ENCODE measurements at places on chromosomes 12 and 14. TPM values are rescaled to one million over a fixed set of nuclear protein-coding genes. Genes with fewer than 3 reads are reported as not detected.

DNA sequence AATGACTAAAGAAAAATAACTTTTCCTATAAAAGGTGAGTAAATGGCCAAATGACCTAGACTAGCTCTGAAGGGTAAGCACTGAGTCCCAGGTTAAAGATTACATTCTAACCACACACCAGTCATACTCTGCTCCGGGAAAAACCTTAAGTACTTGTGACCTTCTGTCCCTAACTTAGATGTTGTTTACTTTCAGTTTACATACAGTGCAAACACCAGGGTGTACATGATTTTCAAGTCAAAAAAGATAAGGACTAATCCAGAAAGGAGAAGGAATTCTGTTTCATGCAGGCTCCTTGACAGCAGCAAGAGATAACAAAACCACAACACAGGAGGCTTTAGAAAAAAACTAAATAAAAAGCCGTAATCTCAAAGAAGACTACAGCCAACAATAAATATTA is 174.2 kb downstream of the PPM1H start:
- no peak for DNase-seq

The COQ10A gene
- total RNA-seq, result 12.8 TPM

GRCh38 chr14:77241955-77242354 is 29.1 kb downstream of the NGB start:
- DNase-seq, result no peak

GRCh38 chr14:67815573-67816225 is 691 bp downstream of the ZFYVE26 start:
- no peak for DNase-seq

DNA sequence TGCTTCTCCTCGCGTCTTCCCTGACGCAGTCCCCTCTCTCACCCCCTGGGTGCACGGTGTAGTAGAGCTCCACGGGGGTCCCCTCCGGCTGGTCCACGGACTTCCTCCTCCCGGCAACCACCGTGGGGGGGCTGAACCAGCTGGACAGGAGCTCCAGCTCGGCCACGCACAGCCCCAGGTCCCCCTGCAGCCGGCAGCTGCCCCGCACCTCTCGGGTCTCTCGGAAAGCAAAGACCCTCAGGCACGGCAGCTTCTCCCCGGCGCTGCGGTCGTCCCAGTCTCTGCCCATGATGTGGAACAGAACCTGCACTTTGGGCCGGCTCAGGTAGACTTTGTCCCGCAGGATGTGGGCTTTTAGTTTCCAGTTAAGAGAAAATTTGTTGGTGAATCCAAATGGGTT is 203.8 kb downstream of the TMEM132D start:
- no peak for DNase-seq

The CMA1 gene
- 2.4 TPM for total RNA-seq

The PPP1CC gene
- total RNA-seq, result 97.8 TPM

DNA sequence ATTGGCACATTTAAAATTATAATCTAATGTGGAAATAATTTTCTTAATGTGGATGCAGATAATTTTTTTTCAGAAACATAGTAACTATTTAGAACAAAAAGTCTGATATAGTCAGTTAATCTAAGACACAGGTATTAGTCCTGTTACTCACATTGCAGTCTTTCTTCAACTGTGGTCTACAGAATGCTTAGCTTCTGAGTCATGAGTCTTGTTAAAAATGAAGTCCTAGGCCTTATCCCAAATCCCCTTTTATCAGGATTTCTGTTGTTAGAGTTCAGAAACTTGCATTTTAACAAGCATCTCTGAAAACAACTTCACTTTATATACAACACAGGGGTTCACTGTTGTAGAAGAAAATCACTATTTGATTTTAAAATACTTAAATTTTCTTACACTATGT is 112.2 kb downstream of the SLC16A7 start:
- DNase-seq, result no peak

The PIWIL1 gene
- not detected for total RNA-seq

DNA sequence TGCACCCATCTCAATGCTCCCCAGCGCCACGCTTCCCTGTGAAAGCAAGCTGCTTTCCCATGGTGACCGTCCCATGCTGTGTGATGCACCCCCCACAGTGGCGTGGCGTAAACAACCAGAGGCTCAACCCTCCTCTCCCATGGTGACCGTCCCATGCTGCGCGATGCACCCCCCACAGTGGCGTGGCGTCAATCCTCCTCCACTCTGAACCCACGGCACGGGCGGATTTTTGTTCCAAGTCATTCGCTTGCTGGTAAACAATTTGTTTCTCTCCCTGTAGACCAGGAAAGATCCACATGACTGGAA is 8.9 kb downstream of the STX2 start:
- no peak for DNase-seq

- no peak for DNase-seq
These were observed 523 bp downstream of the GTF2H3 start for GRCh38 chr12:123634142-123634561.

DNA sequence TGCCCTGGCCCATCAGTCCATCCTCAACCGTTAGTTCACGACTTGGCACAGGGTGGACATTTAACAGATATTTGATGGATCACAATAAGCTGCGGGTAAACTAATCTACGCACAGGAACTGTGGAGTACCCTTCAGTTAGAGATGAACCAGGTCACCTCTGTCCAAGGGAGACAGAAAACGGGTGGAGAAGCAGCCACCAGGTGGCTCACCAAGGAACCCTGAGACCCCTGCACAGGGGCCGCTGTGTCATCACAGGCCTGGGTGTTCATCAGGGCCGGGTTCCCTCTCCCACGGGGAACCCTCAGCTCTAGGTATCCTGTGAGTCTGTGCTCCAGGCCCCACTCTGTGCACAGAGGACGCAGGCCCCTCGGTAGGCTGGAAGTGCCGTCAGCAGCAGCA is 122.2 kb downstream of the PIWIL1 start:
- DNase-seq, result no peak

The TEDC1 gene
- 10.6 TPM for total RNA-seq

GRCh38 chr12:107179871-107180270 is 86.5 kb upstream of the CRY1 start:
- DNase-seq, result no peak

DNA sequence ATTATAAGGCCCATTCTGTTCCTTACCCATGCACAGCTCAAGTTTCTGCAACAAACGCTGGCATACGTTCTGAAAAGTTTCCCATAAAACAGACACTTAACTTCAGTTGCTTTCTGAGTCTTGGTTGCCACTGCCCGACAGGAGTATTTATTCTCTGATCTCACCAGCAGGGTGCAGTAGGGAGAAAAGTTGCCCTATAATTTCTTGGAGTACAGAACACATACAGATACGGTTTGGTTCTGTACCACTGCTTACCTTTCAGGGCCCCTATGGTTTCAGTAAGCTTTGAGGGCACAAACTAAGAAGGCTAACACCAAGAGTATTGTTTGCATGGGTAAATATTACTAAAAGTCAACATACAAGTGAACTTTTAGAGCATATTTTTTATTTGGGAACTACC is 77.9 kb downstream of the SPATA7 start:
- DNase-seq, result no peak
